ENCODE measurements at places on chromosomes 13 and 19. TPM values are rescaled to one million over a fixed set of nuclear protein-coding genes. Genes with fewer than 3 reads are reported as not detected.
A peak's percentile ranks its signal among the peaks of the same experiment; 100 is the strongest.

The LILRA6 gene
- not detected for total RNA-seq

The LHB gene
- total RNA-seq, result not detected

The COL4A1 gene
- total RNA-seq, result 137 TPM

The PRTN3 gene
- not detected for total RNA-seq

The CEACAM3 gene
- not detected for total RNA-seq

The ZSCAN5A gene
- total RNA-seq, result 6.3 TPM

DNA sequence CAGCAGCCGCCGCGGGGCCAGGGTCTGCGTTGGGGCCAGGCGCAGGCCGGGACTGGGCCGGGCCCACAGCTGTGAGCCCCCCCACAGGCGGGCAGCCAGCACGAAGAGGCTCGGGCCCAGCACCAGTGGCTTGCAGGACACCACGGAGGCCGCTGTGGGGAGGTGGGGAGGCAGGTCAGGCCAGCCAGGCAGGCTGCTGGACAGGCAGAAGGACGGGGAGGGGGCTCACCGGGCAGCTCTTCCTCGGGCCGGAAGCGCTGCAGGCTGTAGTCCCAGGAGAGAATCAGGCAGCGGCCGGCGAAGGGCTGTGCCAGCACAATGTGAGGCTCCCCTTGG is 8.3 kb downstream of the LGI4 start:
- DNase-seq, result no peak

GRCh38 chr13:94329277-94329676 is 150.2 kb downstream of the DCT start:
- DNase-seq, result no peak

- no peak for DNase-seq
Measured at GRCh38 chr19:35117799-35118198, 2.2 kb downstream of the FXYD3 start.

DNA sequence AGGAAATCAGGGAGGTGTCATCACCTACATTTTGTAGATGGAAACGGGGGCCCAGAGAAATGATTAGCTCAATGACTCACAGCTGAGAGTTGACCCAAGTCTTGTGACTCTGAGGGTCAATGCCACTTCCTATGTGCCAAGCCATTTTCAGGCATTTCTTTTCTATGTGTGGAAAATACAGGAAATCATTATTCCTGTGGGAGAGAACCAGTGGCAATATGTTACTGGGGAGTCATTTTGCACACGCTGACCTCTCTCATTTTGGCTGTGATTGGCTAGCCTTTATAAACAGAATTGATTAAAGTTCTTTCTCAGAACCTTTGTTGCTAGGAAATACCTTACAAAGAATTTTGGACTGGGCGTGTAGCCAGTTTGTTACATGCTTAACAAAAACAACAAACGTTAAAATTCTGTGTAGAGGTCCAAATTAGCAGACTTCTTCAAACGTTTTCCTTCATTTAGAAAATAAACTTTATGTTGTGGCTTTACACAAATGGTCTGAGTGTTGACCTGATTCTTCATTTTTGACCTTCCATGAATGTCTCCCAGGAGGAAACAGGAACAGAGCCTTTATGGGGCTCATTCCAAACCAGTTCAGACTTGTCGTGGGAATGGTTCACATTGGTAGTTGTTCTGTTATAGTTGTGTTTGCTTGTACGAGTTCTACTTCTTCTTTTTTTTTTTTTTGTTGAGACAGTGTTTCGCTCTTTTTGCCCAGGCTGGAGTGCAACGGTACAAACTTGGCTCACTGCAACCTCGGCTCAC is 11.4 kb downstream of the PCCA start:
- DNase-seq, result peak; percentile 45

DNA sequence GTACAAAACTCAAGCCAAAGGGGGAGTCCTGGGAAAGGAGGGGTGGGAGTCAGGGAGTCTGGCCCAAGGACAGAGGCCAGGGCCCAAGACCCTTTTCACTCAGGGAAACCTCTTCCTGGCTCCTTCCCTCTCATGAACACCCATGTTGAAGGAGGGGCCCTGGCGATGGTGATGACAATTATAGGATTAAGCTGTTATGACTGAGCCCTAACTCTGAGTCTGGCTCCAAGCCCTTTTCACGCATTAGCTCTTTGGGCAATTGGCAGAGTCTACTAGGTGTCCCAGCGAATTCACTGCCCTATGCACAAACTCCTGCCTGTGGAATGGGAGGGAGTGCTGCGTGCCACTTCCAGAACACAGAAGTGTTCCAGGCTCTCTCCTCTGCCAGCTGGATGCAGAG is 20.7 kb downstream of the ZNF575 start:
- no peak for DNase-seq

- no peak for DNase-seq
Measured at GRCh38 chr13:86862137-86862536, 809.0 kb upstream of the SLITRK5 start.

- no peak for DNase-seq
Measured at GRCh38 chr19:16421982-16422381, 49.8 kb downstream of the EPS15L1 start.

DNA sequence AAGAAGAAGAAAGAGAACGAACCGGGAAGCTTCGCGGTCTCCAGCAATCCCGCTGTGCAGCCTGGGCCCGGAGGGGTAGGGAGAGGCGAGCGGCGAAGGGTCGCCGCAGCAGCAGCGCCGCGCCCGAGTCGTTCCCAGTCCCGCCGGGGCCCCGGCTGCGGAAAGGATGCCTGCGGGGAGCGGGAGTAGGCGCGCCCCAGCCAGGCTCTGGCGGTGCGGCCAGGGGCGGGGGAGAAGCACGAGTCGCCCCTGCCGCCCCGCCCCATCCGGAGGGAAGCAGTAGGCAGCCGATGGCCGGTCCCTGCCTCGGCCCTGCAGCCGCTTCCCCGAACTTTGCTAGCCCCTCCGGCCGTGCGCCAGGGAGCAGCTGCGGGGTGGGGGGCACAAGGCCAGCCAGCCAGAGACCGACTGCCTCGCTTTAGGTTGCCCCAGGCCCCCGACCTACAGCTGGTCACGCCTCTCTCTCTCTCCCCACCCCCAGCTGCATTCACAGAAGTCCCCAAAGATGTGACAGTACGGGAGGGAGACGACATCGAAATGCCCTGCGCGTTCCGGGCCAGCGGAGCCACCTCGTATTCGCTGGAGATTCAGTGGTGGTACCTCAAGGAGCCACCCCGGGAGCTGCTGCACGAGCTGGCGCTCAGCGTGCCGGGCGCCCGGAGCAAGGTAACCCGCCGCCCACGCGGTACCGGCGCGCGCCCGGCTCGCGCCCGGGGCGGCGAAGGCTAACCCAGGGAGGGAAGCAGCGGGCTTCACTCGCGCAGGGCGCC is 1.1 kb downstream of the VSTM2B start:
- no peak for DNase-seq

- no peak for DNase-seq
Measured at GRCh38 chr19:38596057-38596981, 21.4 kb downstream of the MAP4K1 start.

DNA sequence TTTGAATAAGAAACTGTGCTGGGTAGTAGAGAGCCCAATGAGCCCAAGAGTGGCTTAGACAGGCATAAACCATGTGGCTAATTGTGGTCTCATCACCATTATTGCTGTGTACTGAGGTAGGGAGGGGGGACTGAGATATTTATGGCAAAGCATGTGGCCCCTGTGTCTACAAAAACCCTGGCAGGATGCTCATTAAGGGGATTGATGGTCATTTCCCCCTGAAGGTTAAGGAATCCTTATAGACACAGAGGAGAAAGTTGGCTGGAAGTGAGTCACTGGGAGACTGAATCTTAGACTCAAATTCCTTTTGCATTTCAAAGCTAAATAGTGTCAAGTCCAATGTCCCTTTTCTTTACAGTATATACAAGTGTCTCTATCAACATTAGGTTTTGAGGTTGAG is 9.8 kb upstream of the DACT3 start:
- DNase-seq, result peak; percentile 39

DNA sequence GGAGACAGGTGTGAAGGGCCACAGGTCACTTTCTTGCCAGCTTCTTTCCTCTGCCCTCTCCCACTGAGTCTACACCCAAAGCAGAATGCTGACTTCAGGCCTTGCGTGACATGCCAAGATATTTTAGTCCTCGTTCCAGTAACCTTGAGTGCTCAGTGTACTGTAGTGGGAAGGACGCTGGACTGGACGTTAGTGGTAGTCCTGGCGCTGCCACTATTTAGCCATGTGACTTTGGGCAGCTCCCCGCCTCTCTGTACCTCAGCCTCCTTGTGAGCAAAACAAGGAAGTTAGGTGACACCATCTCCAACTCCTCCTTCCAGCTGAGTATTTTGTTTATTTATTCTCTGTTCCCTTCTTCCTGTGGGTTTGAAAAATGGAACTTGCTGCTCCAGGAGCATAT is 86.1 kb downstream of the FRY start:
- DNase-seq, result no peak

GRCh38 chr13:50691681-50692263 is 151.7 kb downstream of the DLEU7 start:
- DNase-seq, result no peak

DNA sequence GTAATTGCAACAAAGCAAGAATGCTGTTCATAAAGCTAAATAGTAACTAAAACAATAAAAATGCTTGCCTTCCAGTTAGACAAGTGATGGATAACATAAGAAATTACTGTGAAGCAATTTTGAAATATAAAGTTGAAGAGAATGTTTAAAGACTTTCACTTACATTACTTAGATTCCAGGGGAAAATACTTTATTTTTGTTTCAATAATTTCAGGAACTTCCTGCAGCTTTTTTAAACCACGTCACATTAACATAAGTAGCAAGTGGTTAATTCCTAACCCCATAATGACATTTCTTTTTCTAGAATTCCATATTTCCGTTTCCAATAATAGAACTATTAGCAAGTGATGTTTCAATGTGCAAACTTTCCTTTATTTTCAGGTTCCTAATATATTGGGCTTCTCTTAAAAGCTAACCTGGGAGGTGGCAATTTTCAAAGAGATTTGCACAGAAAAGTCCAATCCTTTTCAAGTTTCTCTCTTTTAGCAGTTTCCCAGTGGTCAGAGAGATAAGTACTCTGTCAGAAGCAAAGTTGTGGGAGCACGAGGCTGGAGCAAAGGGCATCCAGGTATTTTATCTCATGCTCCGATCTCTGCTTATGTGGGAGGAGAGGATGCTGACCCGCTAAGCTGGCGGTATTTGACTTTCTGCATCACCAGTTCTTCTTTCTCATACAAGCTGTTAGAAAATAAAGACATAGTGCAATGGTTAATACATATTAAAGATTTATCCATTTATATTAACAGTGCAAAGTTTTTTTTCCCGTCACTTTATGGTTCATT is 1025.3 kb downstream of the EFNB2 start:
- DNase-seq, result no peak

- no peak for DNase-seq
Measured at GRCh38 chr19:34500656-34501120, 19.1 kb downstream of the WTIP start.

- DNase-seq, result no peak
Measured at GRCh38 chr13:96027496-96027895, 25.7 kb downstream of the UGGT2 start.

- no peak for DNase-seq
Measured at GRCh38 chr13:73096173-73096572, 37.4 kb downstream of the KLF5 start.

DNA sequence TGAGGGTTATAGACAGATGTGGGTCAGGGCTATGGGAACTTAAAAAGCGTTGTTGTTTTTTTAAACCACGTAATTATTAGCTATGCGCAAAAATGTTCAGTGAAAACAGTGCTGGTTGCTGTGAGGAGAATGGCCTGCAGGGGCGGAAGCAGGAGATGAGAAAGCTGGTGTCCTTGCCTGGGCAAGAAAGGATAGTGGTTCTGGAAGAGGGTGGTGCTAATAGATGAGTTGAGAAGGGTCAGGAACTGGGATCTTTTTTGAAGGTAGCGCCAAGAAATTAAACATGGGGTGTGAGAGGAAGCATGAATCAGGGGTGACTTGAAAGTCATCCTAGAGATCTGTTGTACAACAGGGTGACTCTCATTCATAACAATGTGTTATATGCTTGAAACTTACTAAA is 4.8 kb upstream of the SMG9 start:
- DNase-seq, result peak; percentile 79

- no peak for DNase-seq
Measured at GRCh38 chr13:77056382-77056781, 29.4 kb upstream of the FBXL3 start.

GRCh38 chr19:44987148-44987675 is 14.1 kb upstream of the RELB start:
- no peak for DNase-seq
